Activated B cell treated with CpG ODN at 0.5 μM for 24 hours (primary cell): ENCODE measurements at places on chromosomes 3 and 15.

DNA sequence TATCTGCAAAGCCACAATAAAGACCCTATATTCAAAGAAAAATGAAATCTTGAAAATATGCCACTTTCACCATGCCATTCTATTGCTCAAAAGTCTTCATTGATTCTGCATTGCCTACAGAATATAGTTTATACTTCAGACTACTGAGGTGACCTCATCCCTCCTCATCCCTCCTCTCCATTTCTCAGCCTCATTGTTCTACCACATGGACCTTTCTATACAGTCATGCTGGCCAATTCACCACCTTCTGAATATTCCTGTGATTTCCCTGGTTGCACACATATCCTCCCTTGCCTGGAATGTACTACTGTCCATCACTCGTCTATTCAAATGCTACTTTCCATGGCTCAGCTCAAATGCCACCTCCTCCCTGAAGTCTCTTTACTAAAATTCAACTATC lies 3.5 kb upstream of the COL8A1 start:
- DNase-seq, result no peak

GRCh38 chr15:35179739-35180138 lies 94.6 kb upstream of the NANOGP8 start:
- DNase-seq, result no peak

DNA sequence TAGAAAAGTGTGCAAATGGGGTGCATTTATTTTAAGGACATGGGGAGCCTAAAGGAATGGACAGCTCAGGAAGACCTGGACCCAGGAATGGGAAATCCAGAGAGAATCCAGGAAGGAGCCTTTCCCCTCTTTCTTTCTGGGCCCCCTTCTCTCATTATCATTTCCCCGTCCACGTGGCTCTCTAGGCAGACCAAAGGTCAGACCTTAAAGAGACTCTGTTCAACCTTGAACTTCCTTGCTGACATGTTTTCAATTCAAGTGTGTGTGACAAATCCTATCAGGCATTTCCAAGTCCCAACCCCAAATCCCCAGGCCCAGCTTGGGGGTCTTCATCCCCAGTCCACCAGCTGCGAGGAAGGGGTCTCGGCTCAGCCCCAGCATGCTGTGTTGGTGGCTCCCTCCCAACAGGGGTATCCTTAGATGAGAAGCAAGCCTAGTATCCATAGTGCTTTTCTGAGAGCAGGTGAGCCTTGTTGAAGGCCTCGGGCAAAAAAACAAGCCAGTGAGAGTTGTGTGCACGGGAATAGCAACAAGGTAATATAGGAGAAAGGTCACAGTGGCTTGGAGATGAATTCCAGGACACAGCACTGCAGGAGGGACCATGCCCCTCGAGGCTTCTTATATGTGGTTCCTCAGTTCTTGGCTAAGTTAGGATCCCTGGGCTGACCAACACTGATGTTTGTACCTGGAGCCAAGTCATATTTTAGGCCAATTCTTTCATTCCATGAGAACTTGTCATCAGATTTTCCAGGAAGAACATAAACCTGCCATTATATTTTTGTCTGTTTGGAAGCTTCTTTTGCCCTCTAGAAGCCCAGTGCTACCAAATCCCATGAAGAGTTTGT lies 130.0 kb downstream of the ASB7 start:
- DNase-seq, result no peak

- no peak for DNase-seq
Observed at GRCh38 chr15:73139744-73140553, 87.7 kb downstream of the NEO1 start.

DNA sequence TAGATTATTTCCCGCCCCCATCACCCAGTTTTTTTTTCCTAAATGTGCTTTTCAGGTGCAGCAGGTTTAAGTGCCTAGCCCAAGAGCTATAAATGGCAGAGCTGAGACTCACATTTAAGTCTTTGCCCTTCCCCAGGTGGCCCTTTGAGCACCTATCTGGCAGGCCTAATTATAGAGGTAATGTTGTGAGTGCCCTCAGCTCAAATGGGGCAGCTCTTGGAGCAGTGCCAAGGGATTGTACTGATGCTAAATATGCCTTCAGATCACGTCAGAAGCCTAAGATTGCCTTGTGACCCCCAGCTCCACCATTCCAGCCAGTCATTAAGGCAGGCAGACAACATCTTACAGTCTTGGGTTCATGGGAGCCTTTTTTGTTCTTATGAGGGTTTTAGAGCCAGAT lies 159.5 kb downstream of the RPLP1 start:
- no peak for DNase-seq

DNA sequence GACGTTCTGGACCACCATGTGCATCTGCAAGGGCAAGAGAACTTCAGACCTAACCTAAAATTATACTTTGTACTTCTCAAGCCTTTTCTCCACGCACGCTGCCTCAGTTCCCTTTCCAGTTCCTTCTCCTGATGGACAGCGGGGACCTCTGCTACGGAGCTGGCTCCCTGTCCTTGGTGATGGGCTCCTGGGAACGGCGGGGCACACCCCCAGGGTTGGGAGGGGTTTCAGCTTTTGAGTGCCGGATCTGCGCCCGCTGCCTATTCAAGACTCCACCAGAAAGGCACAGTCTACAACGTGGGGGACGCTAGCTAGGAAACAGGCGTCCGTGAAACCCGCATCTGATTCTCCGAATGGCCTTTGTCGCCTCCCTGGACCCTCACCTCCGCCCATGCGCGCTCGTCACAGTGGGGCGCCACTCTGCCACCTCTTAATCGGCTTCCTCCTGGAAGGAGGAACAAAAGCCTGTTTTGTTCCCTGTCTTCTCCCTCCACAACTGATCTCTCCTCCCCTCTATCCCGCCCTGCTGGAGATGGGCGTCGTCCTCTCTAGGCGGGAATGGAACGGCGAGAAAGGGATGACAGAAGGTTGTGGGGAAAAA lies 2.2 kb downstream of the GPR149 start:
- DNase-seq, result no peak

- no peak for DNase-seq
Observed at GRCh38 chr15:101499863-101500713, 10.6 kb upstream of the PCSK6 start.

GRCh38 chr15:40360015-40360414 lies 2.0 kb downstream of the DISP2 start:
- DNase-seq, result no peak
